Endothelial cell (in vitro differentiated cells): ENCODE measurements at places on chromosomes 3 and 15.
A peak's percentile ranks its signal among the peaks of the same experiment; 100 is the strongest.

DNA sequence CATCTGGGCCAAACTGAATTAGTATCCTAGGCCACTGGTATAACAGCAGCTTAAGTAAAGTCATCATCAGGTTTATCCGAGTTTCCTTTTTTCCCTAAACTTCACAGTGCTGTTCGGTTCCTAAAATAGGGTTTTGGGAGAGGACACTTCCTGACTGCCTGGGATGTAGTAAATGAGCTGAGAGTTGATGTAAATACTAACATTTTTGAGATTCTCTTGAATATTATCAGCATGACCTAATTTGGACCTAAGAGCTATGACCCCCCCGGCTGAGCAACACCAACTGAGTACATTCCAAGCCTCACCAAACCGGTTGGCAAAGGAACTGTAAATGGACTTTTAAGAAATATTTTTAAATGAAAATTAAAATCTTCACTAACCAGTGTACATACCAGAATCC is 78.8 kb downstream of the IL5RA start:
- no peak for DNase-seq

DNA sequence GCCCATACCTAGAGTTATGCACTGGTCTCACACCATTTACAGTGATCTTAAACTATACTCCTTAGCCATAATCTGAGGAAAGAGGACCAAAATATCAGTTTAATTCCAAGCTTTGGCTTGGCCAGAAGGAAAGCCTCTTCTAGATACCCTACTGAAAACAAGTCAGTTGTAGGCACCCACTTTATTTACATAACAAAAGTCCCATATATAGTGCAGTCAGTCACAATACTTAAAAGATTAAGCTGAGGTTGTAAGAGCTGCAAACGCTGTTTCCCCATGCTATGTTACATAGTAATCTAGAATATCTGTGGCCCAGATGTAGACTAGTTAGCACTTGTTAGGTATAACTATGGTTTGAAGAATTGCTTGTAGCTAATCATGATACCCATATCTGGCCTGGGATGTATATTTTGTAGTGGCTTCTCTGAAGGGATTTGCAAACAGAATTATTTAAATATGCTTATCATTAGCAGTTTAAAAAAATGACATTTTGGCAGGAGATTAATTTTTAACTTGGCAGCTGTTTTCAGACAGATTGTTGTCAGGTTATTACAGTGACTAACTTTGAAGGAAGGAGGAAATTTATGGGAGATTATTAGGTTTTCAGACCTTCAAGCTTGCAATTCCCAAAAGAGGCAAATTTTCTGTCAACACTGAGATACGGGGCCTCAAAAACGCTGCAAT is 160.4 kb upstream of the SLC2A2 start:
- no peak for DNase-seq

GRCh38 chr3:12380461-12380860 is 91.6 kb downstream of the PPARG start:
- DNase-seq, result no peak

- DNase-seq, result no peak
Observed at GRCh38 chr3:126538316-126538715, 14.4 kb downstream of the CHST13 start.

GRCh38 chr3:159030886-159031679 is 229.2 kb downstream of the MFSD1 start:
- no peak for DNase-seq

DNA sequence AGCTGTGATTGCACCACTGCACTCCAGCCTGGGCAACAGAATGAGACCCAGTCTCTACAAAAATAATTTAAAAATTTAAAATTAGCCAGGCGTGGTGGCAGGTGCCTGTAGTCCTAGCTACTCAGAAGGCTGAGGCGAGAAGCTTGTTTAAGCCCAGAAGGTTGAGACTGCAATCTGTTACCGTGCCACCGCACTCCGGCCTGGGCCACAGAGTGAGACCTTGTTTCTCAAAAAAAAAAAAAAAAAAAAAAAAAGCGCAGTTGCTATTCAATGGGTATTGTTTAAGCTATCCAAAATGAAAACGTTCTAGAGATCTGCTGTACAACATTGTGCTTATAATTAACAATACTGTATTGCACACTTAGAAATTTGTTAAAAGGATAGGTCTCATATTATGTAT is 24.0 kb downstream of the ZNF148 start:
- DNase-seq, result no peak

DNA sequence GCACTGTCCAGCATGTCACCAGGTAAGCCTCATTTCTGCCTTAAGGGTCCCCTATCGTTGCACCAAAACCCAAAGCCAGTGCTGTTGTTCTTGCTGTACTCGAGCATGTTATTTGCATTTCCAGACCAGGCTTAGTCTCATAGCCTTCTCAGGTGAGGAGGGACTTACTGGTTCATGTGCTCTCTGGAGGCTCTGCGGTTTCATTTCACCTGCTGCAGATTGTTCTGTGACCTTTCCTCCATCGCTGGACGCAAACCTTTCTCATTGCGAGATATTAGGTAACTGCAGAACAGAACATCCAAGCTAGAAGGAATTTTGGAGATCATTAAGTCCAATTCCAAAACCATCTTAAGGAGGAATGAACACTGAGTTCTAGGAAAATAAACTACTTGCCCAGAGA is 187.3 kb upstream of the BCL6 start:
- no peak for DNase-seq

DNA sequence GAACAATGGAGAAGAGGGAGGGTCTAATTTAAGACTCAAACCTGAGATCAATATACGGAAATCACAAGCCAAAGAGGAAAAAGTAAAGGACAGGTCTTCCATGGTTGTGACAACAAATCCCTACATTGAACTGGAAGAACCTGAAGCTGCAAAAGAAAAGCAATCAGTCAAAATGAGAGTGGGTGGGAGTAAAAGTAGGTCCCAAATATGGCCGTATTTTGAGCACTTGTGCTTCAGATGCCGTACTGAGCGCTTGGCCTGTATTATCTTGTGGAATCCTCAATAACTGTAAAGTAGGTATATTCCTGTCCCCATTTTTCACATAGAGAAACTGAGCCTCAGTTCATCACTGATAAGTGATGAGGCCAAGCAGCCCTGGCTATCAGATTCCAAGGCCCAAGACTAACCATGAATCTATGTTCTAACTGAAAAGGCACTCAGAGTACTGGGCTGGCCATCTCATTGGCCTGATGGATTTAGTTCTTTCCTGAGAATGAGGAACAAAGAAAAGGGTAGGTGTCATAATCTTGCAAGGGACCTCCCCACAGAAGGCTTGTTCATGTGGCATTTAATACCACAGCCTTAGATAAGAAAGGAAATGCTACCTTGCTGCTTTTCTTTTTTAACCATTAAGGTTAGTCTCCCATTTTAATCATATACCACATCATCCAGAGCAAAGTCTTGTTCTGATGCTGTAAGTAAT is 52.5 kb downstream of the LRRN1 start:
- no peak for DNase-seq

- DNase-seq, result no peak
Observed at GRCh38 chr3:113545594-113545993, 13.2 kb downstream of the SIDT1 start.

DNA sequence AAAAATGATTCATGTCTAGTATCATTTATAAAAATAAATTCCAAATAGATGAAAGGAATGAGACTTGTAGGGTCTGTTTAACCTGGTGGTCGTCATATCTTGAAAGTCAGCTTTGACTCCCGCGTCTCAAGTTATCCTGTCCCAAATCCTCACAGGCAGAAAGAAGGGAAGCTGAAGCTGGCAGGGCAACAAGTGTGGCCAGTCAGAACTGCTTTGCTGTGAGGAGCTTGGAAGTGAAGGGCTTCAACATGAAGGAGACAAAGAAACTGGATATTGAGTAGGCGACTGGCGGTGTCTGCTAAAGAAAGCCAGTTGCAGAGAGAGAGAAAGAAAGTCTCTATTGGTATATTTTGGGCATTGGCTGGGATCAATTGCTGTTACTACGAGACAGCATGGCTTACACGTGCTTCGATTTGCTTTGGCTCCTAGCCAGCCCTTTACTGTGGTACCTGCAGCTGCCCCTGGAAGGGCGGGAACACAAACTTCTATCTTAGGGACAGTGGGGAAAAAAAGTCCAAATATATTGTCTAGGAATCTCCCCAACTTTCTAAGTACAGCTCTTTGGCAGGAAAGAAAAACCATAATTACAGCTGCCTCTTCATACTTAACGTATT is 107.2 kb downstream of the CHST2 start:
- no peak for DNase-seq

GRCh38 chr15:84598250-84598649 is 2.6 kb upstream of the ZSCAN2 start:
- no peak for DNase-seq

GRCh38 chr15:52139599-52140462 is 27.3 kb upstream of the BCL2L10 start:
- DNase-seq, result peak; percentile 81

- no peak for DNase-seq
Observed at GRCh38 chr3:37520907-37521341, 340.8 kb upstream of the CTDSPL start.

DNA sequence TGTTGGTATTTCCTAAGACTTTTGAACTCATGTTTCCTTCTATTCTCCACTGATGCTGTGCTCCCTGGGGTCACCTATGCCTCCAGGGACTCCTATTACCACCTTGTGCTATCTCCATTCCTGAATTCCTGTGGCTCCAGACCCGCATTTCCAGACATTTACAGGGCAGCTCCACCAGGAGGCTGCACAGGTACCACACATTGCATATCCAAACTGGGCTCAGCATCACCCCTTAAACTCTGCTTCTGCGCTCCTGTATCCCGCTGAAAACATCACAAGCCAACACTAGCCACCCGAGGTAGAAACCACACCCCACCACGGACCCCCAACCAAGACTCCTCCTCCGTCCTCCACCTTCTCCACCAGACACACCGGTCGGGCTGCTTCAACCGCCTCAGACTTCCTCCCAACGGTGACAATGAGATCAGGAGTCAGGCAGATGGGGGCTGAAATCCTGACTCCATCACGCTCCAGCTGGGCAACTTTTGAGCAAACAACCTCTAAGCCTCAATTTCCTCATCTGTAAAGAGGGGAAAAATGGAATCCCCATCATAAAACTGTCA is 10.4 kb downstream of the TNK2 start:
- DNase-seq, result no peak

DNA sequence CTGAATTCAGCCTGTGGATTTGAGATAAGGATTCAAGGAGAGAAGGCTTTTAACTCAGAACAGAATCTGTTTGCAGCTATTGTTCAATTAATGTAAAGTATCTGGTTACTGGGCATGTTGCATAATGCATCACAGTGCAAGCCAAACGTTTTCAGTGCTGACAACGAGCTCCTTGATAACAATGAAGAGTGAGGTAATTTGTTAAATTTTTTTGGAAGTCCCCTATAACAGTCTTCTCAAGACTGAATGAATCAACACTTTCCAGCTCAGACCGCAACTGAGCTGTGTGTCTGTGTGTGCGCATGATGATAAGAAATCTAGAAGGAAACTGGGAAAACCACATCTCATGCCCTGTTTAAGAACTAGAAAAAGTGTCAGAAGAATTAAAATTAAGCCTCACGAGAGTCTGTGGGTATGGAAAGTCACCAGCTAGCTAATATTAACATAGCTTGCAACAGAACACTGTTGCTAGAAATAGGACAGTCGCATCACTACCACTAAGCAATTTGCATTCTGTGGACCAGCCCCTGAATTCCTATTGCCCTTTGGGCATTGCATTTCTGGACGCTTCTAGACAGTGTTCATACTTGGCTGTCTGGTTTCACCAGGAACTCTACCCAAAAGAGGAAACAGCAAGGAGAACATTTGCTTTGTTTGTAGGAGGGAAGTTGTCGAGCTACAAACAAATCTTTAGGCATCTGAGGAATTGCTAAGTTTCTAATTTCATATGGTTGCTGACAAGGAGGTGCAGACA is 43.7 kb upstream of the ATP2C1 start:
- DNase-seq, result peak; percentile 11

GRCh38 chr15:70825841-70826240 is 28.1 kb downstream of the LARP6 start:
- no peak for DNase-seq

- DNase-seq, result no peak
Observed at GRCh38 chr15:89150762-89151664, 62.8 kb downstream of the ABHD2 start.

DNA sequence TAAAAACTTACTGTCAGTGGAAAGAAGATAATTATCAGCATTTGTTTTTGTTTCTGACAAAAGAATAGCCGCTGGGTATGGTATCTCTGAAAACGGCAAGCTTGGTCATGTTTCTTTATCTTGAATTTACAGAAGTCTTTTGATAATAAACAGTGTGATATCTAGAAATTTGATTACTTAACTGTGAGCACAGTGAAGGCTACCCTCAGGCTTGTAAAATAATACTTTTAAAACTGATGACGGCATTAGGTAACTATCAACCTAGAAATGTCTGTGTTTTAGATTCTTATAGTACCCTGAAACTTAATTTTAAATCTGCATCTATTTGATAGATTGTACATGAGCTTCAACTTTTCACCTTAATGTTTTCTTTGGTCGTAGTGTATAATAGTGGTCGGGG is 43.4 kb downstream of the NSUN3 start:
- DNase-seq, result no peak

GRCh38 chr15:82159922-82160321 is 102.6 kb downstream of the EFL1 start:
- no peak for DNase-seq

DNA sequence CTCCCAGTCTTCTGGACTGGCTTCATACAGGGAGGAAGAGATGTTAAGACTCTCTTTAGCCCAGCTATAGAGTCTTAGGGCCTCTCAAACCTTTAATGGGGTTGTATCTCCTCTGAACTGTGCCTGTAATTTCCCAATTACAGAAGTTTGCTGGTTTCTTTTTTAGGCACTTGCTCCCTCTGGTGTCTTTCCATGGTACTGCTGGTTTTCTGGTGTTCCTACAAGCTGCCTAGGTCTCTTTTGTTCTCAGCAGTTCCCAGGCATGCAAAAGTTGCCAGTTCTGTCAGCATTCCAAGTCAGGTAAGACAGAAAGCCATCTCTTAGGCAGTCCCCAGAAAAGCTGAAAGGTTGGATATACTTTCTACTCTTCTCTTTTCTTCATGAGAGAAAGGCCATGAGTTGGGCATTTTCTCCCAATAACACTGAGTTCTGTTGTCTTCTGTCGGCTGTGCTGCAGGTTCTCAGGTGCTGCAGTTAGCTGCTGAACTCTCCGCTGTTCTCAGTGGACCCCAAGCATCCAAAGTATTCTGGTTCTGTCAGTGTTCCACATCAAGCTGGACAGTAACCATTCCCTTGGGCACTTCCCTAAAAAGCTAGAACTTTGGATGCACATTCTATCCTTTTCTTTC is 54.4 kb upstream of the EHHADH start:
- peak; percentile 66 for DNase-seq

DNA sequence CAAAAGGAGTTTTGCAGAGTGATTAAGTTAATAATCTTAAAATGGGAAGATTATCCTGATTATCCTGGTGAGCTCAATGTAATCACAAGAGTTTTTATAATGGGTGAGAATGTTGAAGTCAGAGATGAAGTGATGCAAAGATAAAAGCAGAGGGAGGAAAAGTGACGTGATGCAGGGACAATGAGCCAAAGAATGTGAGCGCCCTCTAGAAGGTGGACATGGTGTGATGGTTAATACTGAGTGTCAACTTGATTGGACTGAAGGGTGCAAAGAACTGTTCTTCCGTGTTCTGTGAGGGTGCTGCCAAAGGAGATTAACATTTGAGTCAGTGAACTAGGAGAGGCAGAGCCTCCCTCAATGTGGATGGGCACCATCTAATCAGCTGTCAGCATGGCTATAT is 569.6 kb upstream of the AGTR1 start:
- DNase-seq, result no peak

- DNase-seq, result no peak
Observed at GRCh38 chr3:65875393-65876027, 163.2 kb downstream of the MAGI1 start.

- peak; percentile 49 for DNase-seq
Observed at GRCh38 chr3:75294124-75294523, 370.0 kb upstream of the FRG2C start.
